ENCODE measurements at places on chromosomes 1 and 21.

GRCh38 chr1:234854645-234855039 lies 244.7 kb upstream of the IRF2BP2 start:
- no peak for DNase-seq

DNA sequence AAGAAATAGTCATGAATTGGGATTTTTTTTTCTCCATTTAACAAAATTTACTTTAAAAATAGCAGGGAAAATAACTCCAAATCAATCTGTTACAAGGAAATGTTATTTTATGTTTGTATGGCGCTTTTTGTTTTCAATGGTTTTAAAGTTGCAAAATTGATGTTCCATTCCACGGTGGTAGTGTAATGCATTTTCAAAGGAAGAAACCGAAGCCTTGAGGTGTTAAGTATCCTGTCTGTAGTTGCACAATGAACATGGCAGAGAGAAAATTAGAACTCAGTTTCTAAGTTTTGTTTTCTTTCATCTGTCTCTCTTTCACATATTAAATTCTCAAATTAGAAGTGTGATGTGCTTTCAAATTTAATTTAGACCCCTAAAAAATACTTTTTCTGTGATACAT lies 841.8 kb downstream of the USP25 start:
- DNase-seq: no peak

DNA sequence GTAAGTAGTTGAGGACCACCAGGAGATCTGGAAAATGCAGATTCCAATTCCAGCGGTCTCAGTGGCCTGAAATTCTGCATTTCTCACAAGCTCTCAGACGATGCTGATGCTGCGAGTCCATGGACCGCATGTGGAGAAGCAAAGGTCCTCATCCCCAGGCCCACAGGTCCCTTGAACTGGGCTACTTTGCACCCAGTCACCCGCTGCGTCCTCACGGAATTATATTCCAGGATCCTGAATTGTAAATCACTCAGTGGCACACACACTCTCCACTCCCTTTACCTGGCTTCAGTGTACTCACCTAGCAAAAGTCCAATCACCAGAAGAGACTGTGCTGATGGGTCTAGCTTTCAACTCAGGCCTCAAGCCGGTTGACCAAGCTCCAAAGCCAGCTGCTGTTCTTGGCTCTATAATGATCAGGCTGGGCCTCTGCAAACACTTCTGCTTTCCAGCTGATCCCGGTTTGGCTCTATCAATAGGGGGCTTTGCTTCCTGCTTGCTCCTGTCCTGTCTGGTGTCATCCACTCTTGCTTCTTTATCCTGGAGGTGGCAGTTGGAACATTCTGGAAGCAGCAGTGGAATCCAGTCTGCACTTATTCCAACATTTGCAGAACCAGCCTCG lies 904 bp upstream of the RPL22 start:
- no peak for DNase-seq

- DNase-seq: no peak
These were observed 3.0 kb downstream of the SLC44A3 start for GRCh38 chr1:94823116-94823515.

DNA sequence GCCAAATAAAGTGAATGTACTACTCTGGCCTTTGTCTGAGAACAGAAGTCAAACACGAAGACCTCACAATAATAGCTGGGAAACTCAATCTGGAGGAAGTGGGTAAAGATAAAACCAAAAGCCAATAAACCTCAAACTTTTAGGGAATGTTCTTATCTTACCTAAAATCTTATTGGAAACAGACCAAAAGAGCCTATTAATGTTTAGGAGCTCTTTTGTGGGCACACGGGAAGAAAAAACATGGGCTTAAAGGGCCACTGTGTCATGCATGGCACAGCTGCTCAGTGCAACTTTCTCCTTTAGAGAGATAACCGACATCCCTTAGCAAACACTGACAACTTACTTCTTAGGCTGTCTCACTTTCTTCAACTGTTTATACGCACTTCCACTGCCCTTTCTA lies 16.1 kb downstream of the EIF2B3 start:
- no peak for DNase-seq

- no peak for DNase-seq
These were observed 57.8 kb downstream of the EDARADD start for GRCh38 chr1:236451796-236452373.

DNA sequence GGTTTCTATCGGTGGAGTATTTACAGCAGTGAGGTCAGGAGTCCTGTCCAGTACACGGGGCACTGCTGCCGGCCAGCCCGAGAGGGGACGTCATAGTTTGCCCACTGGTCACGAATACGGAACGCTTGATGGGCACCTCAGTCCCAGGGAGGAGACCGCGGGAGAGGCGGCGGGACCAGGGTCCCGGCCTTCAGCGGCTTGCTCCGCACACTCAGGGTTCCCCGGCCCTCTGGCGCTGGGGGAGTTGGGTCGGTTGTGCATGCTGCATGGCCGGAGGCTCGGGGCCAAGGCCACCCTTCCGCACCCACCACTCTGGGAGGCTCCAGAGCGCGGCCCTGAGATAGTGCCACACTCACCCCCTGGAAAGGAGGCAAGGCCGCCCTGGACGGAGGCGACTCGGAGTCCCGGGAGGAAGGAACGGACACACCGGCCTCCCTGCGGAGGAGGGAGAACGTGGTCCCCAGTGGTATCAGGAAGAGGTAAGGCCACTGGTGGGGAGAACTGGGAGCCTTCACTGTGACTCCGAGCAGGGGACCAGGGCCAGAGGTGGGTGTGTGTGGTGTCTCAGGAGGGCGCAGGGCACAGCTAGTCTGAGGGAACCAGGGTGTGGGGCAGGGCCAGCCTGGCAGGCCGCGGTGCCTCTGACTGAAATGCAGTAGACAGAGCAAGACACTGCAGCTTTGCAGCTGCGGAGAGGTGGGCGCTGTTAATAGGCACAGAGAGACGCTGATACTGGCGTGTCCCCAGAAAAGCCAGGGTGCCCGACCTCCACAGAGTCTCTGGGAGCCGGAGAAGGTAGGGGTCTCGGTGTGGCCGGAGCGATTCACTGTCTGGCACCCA lies 28.6 kb upstream of the PRSS38 start:
- no peak for DNase-seq

DNA sequence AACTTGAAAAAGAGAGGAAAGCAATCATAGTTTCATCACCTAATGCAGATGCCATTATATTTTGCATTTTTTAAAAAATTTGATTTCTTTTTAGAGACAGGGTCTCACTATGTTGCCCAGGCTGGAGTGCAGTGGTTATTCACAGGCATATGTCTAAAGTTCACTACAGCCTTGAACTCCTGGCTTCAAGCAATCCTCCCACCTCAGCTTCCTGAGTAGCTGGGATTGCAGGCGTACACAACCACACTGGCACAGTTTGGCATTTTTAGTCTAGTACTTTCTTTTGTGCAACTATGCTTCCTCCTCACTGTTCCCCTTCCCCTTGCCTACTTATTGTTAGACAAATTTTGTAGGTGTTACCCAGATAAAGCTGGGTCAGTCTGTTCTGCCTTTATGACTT lies 18.0 kb downstream of the RHOU start:
- no peak for DNase-seq

DNA sequence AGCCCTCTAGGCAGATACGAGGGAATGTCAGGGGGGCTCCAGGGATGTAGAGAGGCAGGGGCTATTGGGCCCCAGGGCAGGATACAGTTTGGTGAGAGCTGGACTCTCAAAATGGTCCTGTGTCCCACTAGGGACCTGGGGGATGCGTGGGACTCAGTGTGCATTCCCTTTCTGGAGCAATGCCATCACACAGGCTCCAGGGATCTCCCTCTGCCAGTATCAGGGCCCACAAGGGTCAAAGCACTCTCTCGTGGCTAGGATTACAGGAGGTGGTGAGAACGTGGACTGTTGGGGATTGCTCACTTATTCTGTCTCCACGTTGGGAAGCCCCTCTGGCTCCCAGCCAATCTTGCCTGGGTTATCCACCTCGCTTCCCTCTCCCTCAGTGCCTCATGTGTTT lies 25.8 kb downstream of the KIAA0319L start:
- DNase-seq: no peak

DNA sequence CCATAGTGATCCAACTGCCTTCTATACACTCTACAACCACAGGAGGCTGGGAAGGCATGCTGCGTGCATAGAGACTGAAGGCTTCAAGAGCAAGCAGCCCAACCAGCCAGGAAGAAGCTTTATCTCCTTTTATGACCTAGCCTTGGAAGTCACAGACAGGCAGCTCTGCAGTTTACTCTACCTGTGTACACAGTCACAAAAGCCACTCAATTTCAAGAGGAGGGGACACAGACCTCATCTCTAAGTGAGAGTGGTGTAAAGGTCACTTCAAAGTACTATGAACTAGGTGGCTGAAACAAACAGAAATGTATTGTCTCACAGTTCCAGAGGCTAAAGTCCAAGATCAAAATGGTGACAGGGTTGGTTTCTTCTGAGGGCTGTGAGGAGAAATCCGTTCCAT lies 69.6 kb upstream of the GJB5 start:
- DNase-seq: no peak

DNA sequence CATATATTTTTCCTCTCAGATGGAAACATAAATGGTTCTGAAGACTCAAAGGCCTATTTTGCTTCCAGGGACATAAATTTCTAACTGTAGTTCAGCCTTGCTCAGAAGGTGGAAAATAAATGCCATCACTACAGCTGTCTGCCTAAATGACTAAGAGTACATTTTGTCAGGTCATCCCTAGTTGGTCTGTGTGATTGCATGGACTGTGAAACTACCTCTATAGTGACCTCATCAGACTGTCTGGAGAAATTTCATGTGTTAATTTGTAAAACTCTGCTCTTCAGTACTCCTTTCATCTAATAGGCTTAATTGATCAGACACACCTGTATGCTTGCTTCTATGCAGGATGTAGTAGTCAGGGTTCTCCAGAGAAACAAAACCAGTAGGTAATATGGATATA lies 886.9 kb downstream of the AMY1C start:
- DNase-seq: no peak

GRCh38 chr1:44031252-44032169 lies at the start of gene SLC6A9:
Gene SLC6A9 (minus strand): TSS chr1:44031462. CDS start chr1:44024277, 7,185 bp downstream.
- peak; percentile 25 for DNase-seq

DNA sequence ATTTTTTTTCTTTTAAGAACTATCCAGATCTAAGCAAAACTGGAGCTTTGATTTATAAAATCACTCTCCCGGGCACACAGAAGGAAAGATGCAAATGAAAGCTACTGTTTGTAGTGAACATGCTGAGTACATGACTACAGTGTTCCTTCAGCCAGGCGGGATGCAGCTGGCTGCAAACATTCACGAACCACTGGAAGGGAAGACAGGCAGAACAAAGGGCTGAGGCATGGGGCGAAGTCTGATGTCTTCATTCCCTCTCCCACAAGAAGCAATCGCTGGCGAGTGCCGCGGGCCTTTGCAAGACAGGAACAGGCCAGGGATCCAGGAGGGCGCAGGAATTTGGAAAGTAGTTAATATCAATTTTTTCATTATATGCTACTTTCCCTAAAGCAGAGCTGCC lies 257.9 kb upstream of the AJAP1 start:
- no peak for DNase-seq

DNA sequence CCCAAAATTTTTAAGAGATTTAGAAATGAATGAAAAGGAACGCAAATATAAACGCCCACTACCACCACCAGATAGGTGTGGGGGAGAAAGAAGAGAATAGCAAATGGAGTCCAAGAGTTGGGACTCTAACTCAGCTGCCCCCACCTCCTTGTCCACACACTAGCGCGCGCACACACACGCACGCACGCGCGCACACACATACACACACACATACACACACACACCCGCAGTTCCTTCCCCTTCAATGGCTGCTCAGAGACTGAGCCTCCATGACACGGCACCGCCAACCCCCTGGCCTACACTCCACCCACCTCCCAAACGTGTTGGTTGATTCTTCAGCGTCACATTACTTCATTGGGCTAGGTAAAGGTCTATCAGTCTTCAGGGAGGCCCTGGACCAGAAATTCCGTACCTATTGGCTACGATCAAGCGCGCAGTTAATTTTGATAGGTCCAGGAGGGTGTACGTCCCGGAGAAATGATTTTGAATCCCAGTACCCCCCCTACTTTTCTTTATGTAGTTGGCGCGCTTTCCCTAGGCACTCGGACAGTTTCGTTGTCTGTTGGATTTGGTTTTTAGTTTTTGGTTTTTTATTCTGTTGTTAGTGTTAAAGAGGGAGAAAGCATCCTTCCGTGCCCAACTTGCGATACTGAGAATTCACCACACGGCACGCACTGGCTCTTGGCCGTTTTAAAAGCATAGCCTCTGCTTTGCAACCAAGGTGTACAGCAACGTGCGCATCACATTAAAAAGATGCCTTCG lies at the start of gene ANP32E:
TSS of gene ANP32E (minus strand) at position 261 of the 762 bp plus-strand sequence. CDS start 326 bp downstream, outside the sequence.
- peak; percentile 63 for DNase-seq

- no peak for DNase-seq
These were observed 197.6 kb upstream of the FOXD3 start for GRCh38 chr1:63124666-63125191.

DNA sequence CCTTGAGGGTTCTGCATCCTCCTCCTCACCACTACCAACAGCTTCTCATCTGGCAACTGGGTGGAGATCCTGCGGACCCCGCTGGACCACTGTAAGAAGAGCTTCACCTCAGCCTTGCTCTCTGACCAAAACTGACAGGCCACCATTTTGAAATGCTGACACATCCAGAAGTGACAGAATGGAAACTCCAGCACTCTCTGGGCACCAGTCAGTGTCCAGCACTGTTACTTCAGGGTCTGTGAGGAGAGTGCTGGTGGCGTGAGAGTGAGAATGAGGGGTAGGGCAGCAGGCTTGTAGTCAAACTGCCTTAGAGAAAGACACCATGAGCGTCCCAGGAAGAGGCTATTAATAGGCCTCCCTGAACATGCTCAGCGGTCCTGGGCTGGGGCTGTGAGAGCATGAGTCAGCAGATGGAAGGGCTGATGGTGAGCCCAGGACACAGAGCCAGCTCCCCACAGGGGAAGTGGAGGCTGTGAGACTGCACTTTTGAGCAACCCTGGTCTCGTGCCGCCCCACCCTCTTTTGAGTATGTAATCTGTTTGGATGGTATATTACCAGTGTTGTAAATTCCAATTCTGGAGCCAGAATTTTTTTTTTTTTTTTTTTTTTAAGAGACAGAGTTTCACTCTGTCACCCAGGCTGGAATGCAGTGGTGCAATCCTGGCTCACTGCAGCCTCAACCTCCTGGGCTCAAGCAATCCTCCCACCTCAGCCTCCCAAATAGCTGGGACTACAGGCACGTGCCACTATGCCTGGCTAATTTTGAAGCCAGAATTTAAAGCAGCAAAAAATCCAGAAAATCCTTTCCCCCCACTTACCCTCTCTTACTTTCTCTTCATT lies 34.4 kb upstream of the SLC30A1 start:
- no peak for DNase-seq

GRCh38 chr1:181784039-181784683 lies 277.4 kb downstream of the ZNF648 start:
- DNase-seq: no peak

- DNase-seq: no peak
These were observed 2.6 kb downstream of the IVNS1ABP start for GRCh38 chr1:185314411-185314810.

GRCh38 chr1:60394436-60394835 lies 320.9 kb upstream of the C1orf87 start:
- DNase-seq: no peak

DNA sequence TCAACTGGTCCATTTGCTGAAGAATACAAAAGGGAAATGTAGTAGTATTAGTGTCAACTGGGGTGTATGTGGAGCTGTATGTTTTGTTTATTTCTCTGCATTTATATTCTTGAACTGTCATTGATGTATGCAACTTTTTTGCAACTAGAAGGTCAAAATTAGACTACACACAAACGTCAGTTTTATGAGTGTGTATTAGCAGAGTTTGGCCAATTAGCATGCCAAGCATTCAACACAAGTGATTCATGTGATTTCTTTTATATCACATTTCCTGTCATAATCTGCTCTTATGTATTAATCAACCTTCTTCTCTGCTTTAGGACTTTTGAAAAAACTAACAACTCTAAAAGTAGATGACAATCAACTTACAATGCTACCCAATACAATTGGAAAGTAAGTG lies 211.1 kb downstream of the LRRC40 start:
- no peak for DNase-seq

Measured in activated naive CD4-positive, alpha-beta T cell (primary cell).